ENCODE measurements at places on chromosomes 1 and 21.

- DNase-seq = no peak
Measured at GRCh38 chr1:236039740-236040685, 24.9 kb downstream of the NID1 start.

GRCh38 chr1:88701275-88701674 is 17.2 kb downstream of the PKN2 start:
- no peak for DNase-seq

DNA sequence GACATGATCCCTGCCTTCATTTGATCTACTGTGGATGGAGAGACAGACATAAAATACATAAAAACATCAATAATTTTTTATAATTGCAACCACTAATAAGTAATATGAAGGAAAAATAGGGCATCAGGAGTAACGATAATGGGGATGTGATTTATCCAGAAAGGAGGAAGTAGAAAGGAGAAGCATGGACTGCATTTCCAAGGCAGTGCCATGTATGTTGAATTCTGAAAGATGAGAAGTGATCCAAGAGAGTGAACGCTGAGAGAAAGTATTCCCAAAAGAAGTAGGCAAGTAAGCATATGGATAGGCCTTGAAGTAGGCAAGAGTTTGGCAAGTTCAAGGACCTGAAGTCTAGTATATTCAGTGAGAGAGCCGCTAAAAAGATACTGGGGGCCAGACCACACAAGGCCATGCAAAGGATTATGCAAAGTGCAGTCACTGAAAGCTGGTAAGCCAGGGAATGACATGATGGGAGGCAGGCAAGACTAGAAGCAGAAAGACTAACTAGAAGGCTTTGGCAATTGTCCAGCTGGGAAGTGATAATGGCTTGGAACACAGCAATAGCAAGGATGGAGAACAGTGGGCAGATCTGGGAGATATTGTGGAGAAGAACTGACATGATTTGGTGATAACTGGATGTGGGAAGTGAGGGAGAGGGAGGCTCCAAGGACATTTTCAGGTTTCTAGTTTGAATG is 85.9 kb downstream of the TM2D1 start:
- no peak for DNase-seq

DNA sequence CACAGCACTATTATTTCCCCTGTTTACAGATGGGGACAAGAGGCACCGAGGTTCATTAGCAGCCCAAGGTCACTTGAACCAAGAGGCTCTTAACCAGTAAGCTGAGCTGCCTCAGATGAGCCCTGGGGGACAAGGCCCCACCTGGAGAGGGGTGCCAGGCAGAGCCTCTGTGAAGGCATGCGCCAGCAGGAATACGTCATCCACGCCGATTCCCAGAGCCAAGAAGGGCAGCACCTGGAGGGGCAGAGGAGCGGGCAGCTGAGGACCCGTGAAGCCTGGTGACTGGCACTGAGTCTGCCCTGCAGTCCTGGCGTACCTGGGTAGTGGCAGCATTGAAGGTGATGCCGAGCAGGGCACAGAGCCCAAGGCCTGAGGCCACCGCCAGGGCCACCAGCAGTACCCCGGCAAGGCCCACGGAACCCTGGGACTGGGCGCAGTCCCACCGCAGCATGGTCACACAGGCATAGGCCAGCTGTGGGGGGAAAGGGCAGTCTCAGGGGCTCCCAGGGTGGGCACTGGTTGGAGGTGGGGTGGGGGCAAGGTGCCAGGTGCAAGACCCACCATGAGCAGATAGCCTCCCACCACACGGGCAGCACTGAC is 14.1 kb downstream of the PTCH2 start:
- DNase-seq = no peak

- no peak for DNase-seq
Measured at GRCh38 chr1:54653036-54653435, 11.4 kb downstream of the MROH7 start.

DNA sequence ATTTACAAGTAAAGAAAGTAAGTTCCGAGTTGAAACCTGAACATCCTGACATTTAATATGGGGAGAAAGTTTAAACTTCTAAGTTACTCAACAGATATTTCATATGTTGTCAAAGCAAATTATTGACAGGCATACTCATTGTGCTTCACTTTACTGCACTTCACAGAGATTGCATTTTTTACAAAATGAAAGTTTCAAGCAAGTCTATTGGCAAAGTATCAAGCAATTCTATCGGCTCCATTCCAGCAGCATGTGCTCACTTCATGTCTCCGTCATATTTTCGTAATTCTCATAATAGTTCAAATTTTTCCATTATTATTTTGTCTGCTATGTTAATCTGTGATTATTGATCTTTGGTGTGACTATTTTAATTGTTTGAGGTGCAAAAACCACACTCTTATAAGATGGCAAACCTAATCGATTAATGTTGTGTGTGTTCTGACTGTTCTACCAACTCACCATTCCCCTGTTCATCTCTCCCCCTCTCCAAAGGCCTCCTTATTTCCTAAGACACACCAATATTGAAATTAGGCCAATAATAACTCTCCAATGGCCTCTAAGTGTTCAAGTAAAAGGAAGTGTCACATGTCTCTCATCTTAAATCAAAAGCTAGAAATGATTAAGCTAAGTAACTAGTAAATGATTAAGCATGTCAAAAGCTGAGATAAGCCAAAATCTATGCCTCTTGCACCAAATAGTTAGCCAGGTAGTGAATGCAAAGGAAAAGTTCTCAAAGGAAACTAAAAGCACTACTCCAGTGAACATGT is 68.2 kb upstream of the BCL9 start:
- DNase-seq = no peak

DNA sequence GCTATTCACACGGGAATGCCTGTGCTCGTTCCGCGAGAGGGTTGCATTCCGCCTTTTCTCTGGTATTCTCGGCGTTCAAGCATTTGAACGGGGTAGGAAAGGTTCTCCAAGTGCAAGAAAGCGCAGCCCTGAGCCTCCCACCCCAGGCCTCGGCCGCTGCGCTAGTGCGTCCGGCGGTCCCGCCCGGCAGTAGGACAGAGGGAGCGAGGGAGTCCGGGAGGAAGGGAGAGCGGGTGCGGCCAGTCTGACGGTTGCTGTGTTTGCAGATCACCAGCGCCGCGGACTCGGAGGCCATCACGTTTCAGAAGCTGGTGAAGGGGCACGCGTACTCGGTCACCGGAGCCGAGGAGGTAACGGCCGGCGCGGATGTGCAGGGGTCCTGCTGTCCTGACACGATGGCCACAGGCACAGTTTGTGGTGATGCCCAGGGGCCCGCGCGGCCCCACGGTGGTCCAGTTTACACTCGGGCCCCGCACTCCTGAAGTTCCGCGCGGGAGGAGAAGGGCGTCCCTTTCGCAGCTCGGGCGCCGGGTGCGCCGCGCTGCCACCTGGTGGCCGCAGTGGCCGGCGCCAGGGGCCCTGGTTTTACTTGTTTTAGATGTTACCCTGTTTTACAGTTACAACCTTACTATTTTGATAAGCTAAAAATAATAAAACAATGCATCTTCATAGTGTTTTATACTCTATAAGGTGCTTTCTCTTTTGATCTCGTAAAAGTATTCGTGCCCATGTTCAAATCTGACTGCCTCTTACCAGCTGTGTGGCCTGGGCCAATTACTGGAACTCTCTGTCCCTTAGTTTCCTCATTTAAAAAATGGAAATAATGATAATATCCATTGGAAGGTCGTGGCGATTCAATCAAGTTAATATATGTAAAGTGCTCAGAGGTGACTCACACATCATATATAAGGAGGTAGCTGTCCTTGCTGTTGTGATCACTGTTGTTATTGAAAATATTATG is 36.7 kb downstream of the CAPN2 start:
- peak; percentile 63 for DNase-seq

DNA sequence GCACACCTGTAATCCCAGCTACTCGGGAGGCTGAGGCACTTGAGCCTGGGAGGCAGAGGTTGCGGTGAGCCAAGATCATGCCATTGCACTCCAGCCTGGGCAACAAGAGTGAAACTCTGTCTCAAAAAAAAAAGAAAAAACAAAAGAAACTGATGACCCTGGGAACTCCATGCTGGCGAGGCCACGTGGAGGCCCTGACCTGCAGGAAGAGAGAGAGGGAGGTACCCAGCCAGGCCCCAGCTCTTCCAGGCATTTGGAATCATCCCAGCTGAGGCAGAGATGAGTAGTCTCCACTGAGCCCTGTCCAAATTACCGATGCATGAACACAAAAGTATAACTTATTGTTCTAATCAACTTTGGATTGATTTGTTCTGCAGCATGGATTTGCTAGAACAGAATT is 132.0 kb upstream of the ZBTB40 start:
- DNase-seq = no peak
